Amygdala (tissue), 56 donors: ENCODE measurements at places on chromosomes 2 and 18.

GRCh38 chr2:222708274-222708710 lies 36.8 kb downstream of the MOGAT1 start:
- DNase-seq: peak; percentile 29

- no peak for DNase-seq
Measured at GRCh38 chr2:213958086-213958485, 452.8 kb upstream of the VWC2L start.

DNA sequence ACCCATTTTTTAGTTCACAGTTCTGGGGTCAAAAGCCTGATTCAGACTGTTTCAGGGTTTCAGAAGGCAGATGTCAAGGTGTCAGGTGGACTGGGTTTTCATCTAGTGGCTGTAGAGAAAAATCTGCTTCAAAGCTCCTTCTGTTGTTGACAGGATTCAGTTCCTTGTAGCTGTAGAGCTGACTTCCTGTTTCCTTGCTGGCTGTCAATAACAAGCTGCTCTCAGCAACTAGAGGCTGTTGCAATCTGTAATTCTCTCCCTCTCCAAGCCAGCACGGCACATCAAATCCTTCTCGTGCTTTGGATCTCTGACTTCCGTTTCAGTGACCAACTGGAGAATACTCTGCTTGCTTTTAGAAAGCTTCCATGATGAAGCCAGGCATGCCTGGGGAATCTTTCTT lies 179.4 kb downstream of the DOK6 start:
- no peak for DNase-seq

- no peak for DNase-seq
Measured at GRCh38 chr18:47407736-47408135, 156.3 kb upstream of the SKOR2 start.

DNA sequence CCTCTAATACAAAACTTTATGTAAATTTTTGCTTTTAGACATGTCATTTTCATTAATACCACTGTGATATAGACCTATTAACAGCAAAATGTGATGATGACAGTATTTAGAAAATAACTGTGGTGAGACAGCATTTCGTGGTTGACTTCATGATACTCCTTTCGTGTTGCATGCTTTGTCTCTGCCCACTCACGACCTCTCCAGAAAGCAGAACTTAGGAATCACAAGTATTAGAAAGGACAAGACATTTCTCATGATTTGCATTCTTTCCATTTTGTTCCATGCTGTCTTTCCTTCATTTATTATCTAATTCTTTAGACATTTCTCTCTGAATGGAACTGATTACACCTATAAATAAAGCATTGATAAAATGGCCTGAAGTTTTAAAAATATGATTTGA lies 85.2 kb upstream of the POU3F3 start:
- no peak for DNase-seq

- no peak for DNase-seq
Measured at GRCh38 chr2:66334237-66335029, 100.5 kb upstream of the MEIS1 start.

GRCh38 chr2:75728614-75729419 lies 18.1 kb upstream of the GCFC2 start:
- no peak for DNase-seq

- DNase-seq: no peak
Measured at GRCh38 chr2:48620604-48621003, 2.9 kb downstream of the GTF2A1L start.

GRCh38 chr18:10401521-10401920 lies 52.9 kb upstream of the APCDD1 start:
- DNase-seq: no peak

DNA sequence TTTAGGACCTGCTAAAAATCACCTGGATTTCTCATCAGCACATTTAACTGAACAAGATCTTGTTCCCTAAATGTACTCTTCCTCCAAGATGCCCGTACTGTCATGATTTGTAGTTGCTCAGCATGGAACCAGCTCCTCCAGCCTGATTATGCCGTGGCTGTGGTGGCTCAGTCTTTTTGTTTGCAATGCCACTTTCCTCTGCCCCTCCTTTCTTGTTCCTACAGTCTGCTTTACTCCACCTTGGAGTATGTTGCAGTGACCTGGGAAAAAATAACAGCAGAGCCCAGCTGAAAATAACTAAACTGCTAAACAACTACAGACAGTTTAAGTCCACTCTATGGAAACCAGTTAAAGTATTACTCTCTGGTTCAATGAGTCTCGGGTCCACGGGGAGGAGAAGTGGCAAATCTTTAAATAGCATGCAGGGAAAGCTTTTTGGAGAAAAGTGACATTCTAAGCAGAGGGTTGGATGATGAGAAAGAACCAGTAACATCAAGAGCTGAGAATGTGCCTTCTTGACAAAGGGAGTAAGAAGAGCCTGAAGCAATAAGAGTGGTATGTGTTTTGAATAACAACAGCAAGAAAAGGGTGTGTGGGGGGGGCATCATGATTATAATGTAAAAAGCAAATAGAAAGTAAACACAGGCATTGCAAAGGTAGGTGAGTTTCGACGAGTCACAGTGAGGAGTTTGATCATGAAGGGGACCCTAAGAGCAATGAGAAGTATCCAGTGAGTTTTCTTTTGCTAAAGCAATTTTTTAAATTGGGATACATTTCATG lies 225.7 kb downstream of the TMX3 start:
- DNase-seq: no peak
